ENCODE measurements at places on chromosomes 13 and 19.

DNA sequence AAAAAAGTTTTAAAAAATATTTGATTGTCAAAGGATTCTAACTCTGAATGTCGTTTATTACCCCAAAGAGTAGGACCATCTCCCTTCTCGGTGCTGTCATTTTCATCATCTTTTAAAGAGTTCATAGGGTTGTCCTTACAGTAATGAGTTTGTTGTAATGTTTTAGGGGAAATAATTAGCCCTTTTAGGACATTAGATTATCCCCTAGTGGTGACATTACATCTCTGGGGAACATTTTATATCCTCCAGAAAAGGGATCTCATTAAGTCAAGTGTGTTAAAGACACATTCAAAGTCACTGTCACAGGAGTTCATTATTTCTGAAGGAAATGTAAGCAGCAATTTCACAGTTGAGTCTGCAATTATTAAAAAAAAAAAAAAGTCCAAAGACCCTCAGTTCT lies 99.3 kb upstream of the GJB6 start:
- no peak for DNase-seq

- no peak for DNase-seq
These were observed 11.1 kb downstream of the CILP2 start for GRCh38 chr19:19548915-19549759.

DNA sequence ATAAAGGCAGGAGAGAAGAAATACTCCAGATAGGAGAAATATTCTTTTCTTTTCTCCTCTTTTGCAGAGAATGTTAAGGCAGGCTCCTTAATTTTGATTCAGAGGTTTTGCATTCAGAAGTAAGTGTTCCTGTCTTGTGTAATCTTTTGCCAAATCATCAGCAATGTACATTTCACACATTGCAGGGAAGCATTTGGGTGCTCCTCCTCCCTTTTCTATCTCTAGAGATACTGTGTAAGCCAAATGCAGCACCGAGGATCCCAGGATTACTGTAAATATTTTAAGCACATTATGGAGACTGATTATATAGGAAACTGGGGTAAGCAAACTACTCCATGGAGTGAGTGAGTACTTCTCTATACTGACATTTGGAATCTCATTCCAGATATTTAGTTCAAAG lies 7.2 kb downstream of the ATP8A2 start:
- no peak for DNase-seq

GRCh38 chr13:66835040-66835628 lies 395.0 kb downstream of the PCDH9 start:
- peak; percentile 53 for DNase-seq

DNA sequence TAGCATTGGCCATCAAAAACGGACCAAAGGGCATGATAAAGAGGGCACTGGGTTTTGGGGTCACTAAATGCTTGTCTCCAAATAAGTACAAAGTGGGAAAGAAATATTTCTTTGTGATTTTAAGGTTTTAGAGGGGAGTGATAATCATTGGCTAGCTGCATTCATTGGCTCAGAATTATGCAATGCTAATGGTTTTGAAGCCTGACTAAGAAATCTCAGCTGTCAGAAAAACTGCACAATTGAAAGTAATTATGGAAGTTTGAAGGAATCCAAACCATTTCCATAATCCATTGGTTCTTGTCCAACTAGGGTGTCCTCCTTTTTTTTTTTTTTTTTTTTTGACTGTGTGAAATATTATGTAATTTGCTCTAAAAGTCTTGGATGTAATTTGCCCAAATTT lies 88.2 kb upstream of the ARGLU1 start:
- DNase-seq: no peak

Measured in adrenal gland (tissue), 19 donors.